NCI-H69 (cell line): ENCODE measurements at places on chromosomes 11 and 22.

- DNase-seq: peak; percentile 99
Measured at GRCh38 chr11:127182586-127183203, 182.1 kb upstream of the KIRREL3 start.

DNA sequence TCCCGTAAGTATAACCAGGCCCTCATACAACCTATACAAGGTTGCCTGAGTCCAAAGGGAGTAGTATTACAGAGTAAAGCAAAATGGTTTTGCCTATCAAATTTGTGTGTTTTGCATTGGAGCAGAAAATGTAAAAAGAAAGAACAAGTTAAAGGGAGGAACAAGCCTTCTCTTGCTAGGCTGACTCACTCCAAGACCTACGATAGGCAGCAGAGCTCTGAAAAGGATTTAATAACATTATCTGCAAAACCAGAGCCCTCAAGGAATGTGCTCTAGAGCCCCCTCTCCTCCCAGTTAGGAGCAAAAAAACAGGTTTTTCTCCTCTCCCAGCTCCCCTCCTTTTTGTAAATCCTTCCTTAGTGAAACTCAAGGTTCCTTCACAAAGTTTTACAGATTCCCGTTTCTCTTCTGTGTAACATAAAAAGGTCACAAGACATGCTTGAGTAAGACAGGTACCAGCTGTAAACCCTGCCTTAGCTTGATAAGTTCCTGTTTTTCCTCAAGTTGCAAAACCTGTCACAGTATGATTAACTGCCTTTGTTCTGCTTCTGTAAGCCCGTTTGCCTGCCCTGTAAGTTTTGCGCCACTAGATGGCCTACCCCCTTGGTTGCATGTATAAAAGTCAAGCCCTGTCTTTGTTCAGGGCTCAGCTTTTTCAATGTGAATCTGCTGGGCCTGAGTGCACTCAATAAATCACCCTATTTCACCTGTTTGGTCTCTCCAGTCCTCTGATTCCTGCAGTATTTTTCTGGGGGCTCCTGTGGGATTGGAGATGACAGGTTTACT is 498.2 kb downstream of the KCNA4 start:
- DNase-seq: peak; percentile 8

- no peak for DNase-seq
Measured at GRCh38 chr11:46680164-46680760, 20.2 kb downstream of the ARHGAP1 start.

GRCh38 chr11:129696309-129696989 is 119.2 kb upstream of the TMEM45B start:
- no peak for DNase-seq

- DNase-seq: peak; percentile 85
Measured at GRCh38 chr11:33375688-33376311, 118.6 kb downstream of the HIPK3 start.

DNA sequence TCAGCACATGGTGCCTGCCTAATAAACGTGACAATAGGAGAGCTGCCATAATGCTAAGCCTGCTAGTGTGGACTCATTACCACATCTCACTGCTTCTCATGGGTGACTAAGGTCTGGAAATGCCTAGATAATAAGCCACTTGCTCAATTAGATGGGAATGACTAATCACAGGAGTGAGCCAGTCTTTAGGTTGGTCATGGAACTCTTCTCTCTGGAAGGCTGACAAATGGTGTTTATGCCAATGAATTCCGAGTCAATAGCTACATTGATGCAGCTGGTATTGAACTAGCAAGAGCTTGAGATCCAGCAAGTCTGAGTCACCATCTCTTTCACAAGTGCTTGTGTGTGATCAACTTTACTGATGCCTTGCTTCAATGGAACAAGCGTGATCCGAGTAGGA is 334.9 kb downstream of the OPCML start:
- DNase-seq: no peak

GRCh38 chr22:20011123-20011992 is 5.3 kb downstream of the ARVCF start:
- DNase-seq: peak; percentile 23

GRCh38 chr11:96178049-96178886 is 164.7 kb downstream of the MAML2 start:
- no peak for DNase-seq
